ENCODE measurements at places on chromosomes 1 and 21.

GRCh38 chr1:153515504-153516394, 20.0 kb downstream of the S100A6 start:
- DNase-seq = no peak

DNA sequence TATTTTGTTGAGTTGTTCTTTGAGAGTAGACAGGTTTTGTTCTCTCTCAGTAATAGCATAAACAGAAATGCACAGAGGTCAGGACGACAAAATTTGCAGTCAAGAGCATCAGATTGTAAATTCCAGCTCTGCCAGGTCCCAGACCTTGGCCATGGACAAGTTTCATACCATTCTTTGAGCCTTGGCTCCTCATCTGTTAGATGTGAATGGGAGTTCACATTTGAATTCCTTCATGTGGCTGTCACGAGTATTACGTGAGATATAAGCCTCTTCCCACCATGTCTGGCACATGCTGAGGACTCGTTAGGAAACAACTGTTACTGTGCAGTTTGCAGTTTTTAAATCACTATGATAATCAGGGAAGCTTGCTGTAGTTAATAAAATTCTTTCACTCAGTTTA, 93.2 kb upstream of the KCTD3 start:
- DNase-seq = no peak

- DNase-seq = no peak
These were observed 75.9 kb downstream of the CAMTA1 start for GRCh38 chr1:6861075-6861724.

- no peak for DNase-seq
These were observed 50.4 kb downstream of the TENT5C start for GRCh38 chr1:117656202-117656641.

GRCh38 chr1:227546598-227547309, 16.6 kb upstream of the ZNF678 start:
- no peak for DNase-seq

DNA sequence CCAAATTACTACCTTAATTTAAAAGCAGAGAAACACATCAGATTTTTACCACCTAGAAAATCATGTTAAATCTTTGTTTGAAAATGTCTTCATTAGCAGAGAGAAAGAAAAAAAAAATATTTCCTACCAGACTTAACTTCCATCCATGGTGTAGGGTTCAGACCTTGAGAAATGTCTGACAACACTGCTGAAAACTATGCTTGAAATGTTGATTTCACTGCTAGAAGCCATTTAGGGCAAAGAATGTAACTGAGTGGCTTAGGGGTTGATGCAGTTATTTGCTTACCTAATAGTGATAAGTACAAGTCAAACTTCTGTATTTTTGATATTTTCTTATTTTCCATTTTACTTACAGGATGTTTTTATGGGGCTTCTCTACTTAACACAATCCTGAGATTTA, 495.6 kb upstream of the NEGR1 start:
- DNase-seq = no peak

DNA sequence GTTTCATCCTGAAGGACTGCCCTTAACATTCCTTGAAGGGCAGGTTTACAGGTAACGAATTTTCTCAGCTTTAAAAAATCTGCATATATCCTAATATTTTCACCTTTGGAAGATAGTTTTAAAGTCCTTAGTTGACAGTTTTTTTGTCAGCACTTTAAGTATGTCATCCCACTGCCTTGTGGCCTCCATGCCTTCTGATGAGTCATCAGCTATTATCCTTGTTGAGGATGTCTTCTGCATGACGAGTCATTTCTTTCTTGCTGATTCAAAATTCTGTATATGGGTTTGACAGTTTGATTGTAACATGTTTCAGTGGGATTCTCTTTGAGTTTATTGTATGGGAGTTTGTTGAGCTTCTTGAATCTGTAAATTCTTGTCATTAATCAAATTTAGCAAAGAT, 500.6 kb downstream of the DISC1 start:
- no peak for DNase-seq

- no peak for DNase-seq
These were observed 16.8 kb downstream of the LAMC1 start for GRCh38 chr1:183039985-183040447.

DNA sequence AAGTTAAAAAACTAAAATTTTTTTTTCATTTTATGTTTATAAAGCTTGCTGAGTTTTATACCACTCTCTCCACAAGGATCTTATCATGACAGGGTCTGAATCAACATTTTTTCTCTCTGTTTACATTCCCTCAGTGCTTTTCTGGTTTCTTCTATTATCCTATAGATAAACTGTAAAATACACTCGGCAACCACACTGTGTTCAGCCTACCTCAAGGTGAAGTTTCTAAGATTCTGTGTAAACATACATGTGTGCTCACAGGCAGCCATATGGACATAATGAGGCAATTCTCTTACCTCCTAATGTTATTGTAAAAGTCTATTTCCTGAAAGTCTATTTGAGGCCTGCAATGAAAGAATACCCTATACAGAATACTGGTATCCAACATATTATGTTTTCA, 114.6 kb downstream of the NTPCR start:
- no peak for DNase-seq

DNA sequence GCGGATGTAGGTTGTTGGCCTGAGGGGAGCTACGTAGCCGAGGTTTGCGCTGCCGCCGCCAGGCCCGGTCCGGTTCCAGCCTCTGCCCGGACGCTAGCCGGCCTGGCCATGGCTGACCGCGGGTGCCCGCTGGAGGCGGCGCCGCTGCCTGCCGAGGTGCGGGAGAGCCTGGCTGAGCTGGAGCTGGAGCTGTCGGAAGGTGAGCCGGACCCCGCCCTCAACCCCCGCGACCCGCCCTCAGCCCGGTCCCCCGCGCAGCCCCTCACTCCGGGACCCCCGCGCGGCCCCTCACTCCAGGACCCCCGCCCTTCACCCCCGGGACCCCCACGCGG, 299 bp downstream of the DIP2A start:
- DNase-seq = no peak

DNA sequence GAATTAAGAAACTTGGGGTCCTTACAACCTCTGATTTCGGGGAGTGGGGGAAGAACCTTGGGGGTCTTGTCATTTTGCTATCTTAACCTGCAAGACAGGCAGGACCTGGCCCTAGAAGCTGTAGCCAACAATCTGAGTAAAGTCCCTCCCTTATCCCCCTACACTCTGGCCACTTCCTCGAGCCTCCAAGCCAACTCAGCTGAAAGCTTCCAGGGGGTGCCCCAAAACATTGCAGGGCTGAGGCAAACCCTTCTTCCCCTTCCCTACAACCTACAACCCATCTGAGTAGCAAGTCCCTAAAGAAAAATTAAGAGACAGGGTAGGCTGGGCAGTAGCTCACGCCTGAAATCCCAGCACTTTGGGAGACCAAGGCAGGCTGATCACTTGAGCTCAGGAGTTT, 5.0 kb downstream of the CERS2 start:
- no peak for DNase-seq

DNA sequence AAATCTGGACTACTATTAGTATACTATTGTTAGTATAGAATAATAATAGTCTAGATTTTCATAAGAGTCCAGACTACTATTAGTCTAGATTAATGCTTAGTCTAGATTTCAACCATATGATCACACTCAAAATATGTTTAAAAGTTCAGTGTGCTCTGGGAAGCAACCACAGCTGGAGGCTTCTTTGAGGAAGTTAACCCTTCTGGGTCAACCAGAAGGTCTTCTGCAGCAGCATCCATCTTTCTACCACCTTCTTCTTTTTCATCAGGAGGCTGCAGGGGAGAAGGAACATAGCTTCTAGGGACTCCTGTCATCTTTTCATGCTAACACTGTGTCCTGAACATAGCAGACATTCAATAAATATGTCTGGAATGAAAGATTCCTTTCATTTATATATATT, 51.2 kb upstream of the DNAJC6 start:
- no peak for DNase-seq

DNA sequence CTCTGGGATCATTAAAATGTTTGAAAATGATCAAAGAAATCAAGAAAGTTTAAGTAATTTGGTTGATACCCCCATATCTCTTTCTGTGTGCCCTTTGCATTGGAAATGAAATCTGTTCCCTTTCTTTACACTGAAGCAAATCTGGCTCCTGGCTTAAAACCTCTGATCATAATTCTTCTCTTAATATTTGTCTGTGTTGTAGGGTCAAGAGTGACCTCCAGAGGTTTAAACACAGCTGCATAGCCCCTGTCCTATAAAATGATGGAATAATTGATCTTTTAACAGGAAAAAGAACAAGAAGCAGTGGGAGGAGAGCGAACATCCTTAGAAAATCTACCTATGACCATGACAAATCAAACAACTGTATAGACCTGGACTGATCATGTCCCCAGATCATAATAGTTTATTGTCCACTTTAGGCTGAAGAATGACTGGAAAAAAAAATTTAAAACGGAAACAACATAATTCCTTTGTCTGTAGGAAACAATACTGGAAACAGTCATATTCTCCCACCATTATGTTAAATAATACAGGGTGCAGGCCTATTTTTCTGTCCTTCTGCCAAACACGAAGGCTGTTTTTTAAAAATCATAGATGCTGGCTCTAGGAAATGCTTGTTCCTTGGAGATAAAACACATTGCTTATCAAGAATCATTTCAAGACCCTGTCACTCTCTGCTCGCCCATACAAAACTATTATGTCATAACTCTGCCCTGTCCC, 184.3 kb downstream of the NEGR1 start:
- DNase-seq = no peak

DNA sequence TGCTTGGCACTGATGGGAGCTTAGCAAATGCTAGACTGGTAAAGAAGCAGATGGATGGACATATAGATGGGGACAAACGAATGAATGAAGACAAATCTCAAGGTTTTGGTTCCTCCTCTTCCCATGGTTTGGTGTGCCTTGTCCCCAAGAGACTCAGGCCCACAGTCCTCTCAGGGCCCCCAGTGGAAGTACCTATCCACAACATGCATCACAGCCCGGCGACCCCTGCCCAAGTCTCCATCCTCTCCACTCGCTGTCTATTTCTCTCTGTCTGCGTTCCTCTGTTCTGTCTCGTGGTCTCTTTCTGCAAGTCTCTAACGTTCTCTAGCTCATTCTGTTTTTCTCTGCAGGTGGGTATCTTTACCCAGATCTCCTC, 85.8 kb downstream of the GLIS1 start:
- DNase-seq = no peak

DNA sequence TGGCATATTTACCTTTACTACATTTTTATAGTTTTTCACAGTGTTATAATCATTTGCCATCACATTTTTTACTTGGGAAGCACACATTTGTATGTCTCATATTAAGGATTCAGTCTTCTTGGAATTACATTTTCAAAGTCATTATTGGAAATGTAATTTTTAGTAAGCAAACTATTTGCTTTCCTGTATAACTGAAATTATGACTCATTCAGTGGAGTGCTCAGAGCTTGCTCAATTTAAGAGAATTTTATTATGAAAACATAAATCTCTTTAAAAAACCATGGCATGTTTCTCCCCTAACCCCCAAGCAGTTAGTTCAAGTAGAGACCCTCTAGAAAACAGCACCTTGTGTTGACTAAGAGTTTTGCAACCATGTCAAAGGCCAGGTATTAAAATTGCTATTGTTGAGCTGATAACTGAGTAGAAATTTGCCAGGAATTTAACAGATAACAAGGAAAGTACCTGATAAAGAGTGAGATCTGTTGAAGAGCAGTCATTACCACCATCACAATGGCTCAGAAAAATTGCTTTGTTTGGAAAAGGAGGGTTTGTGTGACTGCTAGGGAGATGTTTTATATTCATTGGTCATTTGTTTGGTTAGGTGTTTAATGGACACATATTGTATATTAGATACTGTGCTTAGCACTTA, 105.9 kb downstream of the KCNK2 start:
- DNase-seq = no peak
